ENCODE measurements at places on chromosomes 7 and 10.

DNA sequence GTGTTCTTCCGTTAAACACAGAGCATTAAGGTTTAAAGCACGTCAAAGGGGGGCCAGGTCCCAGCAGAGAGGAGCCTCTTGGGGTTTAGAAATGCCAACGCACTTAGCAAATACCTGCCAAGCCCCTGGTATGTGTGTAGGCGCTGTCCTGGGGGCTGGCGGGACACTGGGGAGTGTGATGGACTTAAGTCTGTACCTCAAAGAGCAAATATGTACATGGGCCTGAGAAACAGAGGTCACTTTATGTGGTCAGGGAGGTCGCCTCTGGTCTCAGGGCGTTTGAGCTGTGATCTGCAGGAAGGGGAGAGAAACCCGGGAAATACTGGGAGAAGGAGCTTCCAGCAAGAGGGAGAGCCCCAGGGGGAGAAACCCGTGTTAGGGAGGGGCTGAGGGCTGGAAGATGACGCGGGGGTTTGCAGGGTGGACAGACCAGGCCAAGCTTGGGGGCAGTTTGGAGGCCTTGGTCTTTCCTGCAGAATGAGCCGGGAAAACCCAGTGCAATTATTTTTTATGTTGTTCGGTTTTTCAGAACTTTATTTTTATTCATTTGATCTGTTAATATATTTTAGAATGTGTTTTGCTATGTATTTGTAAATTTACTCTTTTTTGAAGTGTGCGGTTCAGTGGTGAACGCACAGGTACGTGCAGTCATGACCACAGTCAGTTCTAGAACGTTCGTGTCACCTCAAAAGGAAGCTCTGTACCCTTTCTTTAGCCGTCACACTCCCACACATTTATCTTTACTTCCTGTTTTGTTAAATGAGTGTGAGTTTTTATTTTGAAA, 441.4 kb upstream of the FOXK1 start:
- DNase-seq: peak; percentile 1

- no peak for DNase-seq
Measured at GRCh38 chr7:4203626-4204512, 478.2 kb upstream of the FOXK1 start.

DNA sequence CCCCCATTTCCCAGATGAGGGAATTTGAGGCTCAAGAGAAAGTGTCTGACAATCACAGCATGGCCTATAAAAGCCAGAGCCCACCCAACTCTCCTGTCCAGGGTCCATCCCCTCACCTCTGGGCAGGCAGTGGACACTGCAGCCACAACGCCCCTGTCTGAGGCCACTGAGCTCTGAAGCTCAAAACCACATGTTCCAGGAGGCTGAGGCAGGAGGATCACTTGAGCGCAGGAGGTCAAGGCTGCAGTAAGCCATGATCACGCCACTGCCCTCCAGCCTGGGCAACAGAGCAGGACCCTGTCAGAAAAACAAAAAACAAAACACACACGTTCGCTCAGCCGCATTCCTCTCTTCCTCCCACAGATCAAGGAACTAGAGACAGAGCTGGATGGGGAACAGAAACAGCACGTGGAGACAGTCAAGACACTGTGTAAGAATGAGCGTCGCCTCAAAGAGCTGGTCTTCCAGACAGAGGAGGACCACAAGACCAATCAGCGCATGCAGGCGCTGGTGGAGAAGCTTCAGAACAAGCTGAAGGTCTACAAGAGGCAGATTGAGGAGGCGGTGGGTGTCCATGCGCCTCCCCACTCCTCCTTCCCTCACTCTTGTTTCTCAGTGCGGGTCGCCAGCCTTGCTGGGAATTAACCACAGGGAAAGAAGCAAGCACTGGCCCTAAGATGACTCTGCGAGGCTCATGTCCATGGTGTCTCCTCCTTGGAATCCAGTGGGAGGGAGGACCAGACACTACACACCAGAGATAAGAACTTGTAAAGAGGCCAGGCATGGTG, 20.0 kb upstream of the ARPC1A start:
- DNase-seq: peak; percentile 80

- DNase-seq: no peak
Measured at GRCh38 chr10:23363793-23364135, 19.2 kb upstream of the C10orf67 start.

DNA sequence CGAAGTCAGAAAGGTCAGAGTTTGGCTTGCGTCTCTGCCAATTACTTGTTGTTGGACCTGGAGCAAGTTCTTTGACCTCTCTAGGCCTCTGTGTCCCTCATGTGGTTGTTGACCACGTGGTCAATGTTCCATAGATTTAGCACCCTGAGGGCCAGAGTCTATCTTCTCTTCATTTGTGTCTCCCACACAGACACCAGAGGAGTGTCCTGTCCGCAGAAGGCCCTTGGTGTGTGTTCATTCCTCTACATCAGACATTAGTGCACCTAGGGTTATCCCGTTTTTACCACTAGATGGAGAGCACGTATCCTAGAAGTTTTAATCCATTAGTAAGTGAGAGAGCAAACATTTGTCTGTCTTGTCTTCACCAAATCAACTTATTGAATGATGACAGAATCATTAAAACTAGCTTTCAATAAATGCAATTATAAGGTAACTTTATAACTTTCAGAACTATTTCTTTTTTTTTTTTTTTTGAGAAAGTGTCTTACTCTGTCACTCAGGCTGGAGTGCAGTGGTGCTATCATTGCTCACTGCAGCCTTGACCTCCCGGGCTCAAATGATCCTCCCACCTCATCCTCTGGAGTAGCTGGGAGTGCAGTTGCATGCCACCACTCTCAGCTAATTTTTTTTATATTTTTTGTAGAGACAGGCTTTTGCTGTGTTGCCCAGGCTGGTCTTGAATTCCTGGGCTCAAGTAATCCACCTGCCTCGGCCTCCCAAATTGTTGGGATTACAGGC, 122.5 kb upstream of the ANKRD1 start:
- no peak for DNase-seq

GRCh38 chr7:73976761-73977618, 51.0 kb upstream of the ELN start:
- DNase-seq: no peak

DNA sequence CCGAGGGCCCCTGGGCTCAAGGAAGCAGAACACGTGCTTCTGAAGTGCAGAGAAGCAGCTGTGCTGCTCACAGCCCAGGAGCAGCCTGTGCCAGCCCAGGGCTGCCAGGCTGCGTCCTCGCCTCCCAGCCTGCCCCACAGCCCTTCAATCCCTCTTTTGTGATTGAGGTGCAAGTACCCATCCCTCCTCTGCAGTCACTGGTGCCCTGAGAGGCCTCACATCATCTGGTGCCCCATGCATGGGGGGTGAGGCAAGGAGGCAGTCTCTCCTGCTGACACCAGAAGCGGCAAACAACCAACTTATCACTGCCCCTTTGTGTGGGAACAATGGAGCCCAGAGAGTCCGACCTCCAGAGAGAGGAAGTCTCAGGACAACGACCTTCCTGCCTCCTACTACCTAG, 49.8 kb upstream of the FGFR2 start:
- no peak for DNase-seq

DNA sequence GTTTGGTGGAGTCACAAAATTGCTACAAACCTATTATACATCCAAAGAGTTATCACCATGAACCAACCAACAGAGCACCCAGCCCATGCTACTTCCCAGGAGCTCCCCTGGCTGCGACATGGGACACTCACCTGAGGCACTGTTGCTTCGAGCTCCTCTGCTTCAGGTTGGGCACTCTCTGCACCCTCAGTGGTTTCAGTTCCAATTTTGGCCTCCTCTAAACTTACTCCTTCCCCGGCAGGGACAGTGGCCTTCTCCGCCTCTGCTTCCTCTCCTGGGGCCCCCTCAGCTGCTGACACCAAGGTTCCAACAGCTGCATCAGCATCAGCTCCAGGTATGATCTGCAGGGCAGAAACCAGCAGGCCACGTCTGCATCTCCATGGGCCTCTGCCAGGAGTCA, 120.4 kb upstream of the TARP start:
- no peak for DNase-seq

DNA sequence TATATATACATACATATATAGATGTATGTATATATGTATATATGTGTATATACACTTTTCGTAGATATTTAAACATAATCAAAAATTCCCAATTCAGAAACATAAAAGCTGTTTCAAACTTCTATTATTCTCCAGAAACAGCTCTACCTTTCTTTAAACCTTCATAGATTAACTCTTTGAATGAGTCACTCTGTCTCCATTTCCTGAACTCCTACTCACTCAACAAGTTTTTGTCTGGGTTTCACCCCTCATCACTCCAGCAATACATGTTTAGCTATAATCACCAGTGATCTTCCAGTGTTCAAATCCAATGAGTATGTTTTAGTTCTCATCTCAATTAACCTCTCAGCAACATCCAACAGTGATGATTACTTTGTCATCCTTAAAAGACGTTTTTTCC, 9.6 kb downstream of the DGKB start:
- no peak for DNase-seq

- peak; percentile 6 for DNase-seq
Measured at GRCh38 chr10:59007307-59008025, 169.0 kb upstream of the PHYHIPL start.

GRCh38 chr10:91742229-91742628, 56.0 kb upstream of the TNKS2 start:
- DNase-seq: no peak

- no peak for DNase-seq
Measured at GRCh38 chr7:64890761-64891362, 12.2 kb upstream of the ZNF273 start.

GRCh38 chr10:25063644-25064043, 47.2 kb downstream of the THNSL1 start:
- DNase-seq: no peak

DNA sequence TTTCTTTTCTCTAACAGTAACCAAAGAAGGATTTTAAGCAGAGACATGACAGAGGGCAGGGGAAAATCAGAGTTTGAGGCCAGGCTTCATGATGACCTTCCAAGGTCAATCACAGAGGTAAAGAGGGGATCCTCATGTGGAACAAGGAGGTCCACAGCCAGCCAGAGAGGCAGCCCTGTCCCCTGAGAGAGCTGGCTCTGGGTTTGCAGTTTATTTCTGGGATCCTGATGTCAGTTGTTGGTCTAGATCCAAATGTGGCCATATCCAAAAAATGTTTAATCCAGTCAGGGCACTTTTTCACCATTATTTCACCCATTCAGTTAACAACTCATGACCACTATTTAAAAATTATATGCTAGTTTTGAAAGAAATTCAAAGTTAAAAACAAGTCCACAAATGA, 45.6 kb downstream of the GPR141 start:
- no peak for DNase-seq

DNA sequence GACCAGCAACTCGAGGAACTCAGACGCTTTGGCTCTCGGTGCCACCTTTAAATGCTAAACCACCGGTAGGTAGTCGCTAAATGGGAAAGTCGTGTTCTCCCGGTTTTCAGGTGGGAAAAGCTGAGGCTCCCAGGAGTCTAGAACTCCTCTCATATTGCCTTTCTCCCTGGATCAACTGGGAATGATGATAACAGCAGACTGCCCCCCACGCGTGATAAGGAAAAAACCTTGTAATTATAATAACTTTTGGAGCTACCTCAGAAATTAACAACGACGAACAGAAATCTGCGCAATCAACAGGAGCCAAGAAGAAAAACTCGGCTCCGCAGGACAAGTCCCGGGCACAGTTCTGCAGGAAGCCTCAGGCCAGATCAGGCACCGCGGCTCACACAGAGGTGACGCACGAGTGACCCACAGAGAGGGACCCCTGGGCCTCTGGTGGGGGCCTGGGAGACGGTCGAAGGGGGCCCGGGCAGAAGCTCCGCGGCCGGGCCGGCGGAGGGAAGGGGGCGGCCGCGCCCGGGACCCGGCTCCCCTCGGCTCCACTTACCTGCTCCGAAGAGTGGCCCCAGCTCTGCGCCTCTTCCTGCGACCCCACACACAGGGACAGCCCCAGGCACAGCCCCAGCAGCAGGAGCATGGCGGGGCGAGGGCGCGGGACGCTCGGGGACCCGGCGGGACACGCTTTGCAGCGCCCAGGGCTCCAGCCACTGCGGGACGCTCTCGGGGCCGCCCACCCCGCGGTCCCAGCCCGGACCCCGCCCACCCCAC, at the start of gene ITIH5:
Gene ITIH5 (minus strand): TSS at position 714 of the 771 bp plus-strand sequence. CDS start 74 bp downstream, at position 640.
- no peak for DNase-seq

- no peak for DNase-seq
Measured at GRCh38 chr7:139574618-139575337, 51.3 kb downstream of the CLEC2L start.

GRCh38 chr7:140645166-140645900, 4.7 kb upstream of the DENND2A start:
- no peak for DNase-seq
